ENCODE measurements at places on chromosomes 7 and 10.

GRCh38 chr7:25228386-25228785 lies at the start of gene NPVF:
NPVF (minus strand) TSS chr7:25228486; CDS start chr7:25228439, 47 bp downstream.
- DNase-seq, result no peak

GRCh38 chr7:25863005-25863728 lies 288.8 kb upstream of the NFE2L3 start:
- DNase-seq, result no peak

- DNase-seq, result no peak
Observed at GRCh38 chr7:107304636-107305035, 135.8 kb downstream of the HBP1 start.

DNA sequence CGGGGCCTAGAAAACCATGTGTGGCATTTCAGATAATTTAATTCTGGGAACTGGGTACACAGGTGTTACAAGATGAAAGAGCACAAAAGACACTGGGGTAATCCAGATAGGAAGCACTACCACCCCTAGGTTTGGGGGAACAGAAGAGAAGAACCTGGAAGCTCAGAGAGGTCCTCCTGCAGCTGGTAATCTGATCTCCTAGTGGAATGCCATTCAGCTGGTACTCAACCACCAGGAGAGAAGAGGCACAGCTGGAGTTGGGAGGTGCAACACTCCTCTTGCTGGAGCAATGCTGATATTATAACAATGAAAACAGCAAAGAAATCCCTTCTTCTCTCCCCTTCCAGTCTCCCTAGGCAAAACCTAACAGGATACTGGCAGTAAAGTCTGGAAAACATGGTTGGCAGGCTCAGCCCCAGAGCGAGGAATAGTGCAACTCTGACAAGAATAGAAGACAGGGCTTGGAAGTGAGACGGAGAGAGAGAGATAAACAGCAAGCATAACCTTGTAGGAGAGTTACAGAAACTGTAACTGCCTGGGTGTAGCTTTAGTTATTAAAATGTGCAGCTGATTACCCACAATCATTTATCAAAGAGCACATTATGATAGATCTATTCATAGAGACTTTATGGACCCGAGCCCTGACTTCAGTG lies 35.0 kb downstream of the NRF1 start:
- no peak for DNase-seq

DNA sequence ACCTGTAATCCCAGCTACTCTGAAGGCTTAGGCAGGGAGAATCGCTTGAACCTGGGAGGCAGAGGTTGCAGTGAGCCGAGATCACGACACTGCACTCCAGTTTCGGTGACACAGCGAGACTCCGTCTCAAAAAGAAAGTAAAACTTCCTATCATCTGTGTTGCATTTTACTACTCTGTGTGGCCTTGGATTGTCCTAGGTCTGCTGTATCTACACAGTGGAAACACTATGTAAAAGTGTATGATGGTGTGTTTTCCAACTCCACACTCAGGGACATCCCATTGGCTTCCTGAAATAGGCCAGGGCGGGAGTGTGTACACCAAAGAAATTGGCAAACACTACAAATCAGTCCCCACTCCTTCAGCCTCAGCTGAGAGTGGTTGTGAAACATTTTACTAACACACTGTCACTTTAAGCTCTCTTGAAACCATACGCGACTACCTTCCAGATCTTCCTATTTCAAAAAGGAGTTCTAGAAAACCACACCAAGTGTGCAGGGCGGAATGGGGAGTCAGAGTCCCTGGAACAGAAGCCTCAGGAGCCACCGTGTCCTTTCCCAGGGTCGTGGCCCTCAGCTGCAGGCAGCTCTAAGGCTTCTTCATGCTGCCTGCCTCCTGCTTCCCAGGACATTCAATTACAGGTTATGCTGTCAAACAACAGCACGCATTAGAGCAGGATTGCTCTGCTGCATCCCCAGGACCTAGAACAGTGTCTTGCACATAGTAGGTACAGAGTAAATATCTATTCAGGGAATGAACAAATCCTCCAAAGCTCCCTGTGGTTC lies 275.4 kb downstream of the PARD3 start:
- DNase-seq, result no peak

DNA sequence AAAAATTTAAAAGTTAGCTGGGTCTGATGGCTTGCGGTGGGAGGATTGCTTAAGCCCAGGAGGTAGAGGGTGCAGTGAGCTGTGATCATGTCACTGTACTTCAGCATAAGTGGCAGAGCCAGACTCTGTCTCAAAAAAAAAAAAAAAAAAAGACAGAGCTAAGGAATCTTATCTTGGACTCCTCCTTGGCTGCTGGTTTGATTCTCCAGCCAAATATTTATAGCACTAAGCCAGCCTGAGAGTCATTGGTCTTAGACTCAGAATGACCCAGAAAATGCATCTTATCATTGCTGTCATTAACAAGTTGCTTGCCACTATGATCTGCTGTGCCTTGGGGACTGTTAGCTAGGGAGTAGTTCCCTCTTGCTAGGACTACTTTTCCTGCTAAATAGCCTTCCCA lies 164.7 kb downstream of the GNAT3 start:
- no peak for DNase-seq

All from stimulated activated CD8-positive, alpha-beta memory T cell treated with anti-CD3 and anti-CD28 coated beads, Interleukin-15, amount 100 ng/mL, for 48 hours (primary cell).